PC-3 (cell line): ENCODE measurements at places on chromosomes 7 and 10. TPM values are rescaled to one million over a fixed set of nuclear protein-coding genes. Genes with fewer than 3 reads are reported as not detected.
A peak's percentile ranks its signal among the peaks of the same experiment; 100 is the strongest.

DNA sequence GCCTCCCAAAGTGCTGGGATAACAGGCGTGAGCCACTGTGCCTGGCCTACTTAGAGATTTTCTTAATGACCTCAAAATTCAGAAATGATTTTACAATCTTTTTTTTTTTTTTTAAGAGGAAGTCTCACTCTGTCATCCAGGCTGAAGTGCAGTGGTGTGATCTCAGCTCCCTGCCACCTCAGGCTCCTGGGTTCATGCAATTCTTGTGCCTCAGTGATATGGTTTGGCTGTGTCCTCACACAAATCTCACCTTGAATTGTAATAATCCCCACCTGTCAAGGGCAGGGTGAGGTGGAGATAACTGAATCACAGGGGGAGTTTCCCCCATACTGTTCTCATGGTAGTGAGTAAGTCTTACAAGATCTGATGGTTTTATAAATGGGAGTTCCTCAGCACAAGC, 159.9 kb downstream of the DNAJC1 start:
- DNase-seq: no peak

ZNF853 gene
- 1.0 and 1.6 TPM in 2 replicates for total RNA-seq

ACTR1A gene
- total RNA-seq: 69.9 and 72.7 TPM in 2 replicates

- DNase-seq: no peak
Measured at GRCh38 chr10:110304394-110304779, 333 bp downstream of the SMNDC1 start.

PLXDC2 gene
- 0.06 TPM in 1 of 2 replicates, not detected in the other for total RNA-seq

DNA sequence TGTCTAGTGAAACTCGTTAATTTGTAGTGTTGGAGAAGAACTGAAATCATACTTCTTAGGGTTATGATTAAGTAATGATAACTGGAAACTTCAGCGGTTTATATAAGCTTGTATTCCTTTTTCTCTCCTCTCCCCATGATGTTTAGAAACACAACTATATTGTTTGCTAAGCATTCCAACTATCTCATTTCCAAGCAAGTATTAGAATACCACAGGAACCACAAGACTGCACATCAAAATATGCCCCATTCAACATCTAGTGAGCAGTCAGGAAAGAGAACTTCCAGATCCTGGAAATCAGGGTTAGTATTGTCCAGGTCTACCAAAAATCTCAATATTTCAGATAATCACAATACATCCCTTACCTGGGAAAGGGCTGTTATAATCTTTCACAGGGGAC, 187.6 kb downstream of the CFTR start:
- no peak for DNase-seq

DNA sequence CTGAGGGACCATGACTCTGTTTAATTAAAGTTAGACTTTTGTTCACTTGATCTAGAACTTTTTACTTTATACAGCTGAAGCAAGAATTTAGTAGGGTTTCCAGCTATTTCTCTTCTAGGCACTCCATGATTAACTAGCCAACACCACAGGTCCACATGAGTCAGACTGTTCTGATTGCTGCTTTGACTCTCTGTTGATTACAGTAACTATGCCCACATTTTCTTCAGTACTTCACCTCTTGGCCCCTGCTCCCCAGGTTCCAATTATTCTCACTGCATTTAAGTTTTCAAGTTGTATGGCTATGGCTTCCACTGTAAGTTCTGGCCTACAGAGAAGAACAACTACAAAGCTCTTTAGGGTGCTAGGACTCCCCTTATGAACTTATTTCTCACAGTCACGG, 737.2 kb upstream of the IGFBP3 start:
- DNase-seq: no peak

DNA sequence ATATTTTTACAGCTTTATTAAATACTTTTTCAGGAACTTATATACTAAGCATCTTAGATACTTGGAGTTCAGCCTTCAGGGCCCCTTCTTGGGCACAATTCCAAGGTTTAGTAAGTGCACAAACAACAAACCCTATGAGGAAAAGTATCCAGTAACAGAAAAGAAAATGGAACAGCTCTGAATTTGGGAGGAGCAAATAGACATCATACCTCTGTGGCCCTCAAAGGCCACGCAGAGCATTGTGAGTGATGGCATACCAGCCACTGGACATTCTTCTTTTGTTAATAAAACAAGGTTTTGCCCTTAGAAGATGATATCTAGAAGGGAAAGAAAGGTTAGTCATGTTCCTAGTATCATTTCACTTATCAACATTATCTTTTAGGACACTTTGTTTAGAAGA, 46.0 kb downstream of the ST7 start:
- peak; percentile 24 for DNase-seq

GRCh38 chr10:1567152-1567551, 170.2 kb downstream of the ADARB2 start:
- no peak for DNase-seq
